ENCODE measurements at places on chromosomes 4 and X. TPM values are rescaled to one million over a fixed set of nuclear protein-coding genes. Genes with fewer than 3 reads are reported as not detected.

Gene TAF7L
- not detected for total RNA-seq

Gene PHKA2
- total RNA-seq = 44.7 TPM

Gene EREG
- total RNA-seq = 422 TPM

Gene CT45A6
- not detected for total RNA-seq

DNA sequence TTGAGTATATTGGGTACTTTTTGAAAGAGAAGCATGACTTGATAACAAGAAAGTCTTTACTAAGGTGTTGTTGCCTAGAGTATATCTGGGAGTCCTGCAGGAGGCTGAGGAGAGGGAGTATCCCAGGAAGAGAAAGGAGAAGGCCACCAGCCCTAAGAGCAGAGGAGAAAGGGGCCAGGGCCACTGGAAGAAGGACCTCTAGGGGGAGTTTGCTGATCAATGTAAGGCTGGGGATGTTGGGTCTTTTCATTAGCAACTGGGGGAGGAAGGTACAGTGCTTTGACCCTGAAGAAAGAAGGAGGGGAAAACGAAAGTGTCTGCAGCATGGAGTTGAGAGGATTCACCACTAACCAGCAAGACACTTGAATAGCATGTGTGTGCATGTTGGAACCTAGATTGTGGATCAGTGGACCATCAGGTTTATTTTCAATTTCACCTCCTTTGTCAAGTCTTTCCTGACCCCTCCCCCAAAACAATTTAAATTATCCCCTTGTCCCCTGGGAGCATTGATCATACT lies 4.5 kb downstream of the SMIM9 start:
- no peak for DNase-seq

GRCh38 chr4:31080887-31081286 lies 360.7 kb downstream of the PCDH7 start:
- no peak for DNase-seq

- DNase-seq = no peak
Observed at GRCh38 chrX:120224388-120224787, 26.2 kb upstream of the ZBTB33 start.

DNA sequence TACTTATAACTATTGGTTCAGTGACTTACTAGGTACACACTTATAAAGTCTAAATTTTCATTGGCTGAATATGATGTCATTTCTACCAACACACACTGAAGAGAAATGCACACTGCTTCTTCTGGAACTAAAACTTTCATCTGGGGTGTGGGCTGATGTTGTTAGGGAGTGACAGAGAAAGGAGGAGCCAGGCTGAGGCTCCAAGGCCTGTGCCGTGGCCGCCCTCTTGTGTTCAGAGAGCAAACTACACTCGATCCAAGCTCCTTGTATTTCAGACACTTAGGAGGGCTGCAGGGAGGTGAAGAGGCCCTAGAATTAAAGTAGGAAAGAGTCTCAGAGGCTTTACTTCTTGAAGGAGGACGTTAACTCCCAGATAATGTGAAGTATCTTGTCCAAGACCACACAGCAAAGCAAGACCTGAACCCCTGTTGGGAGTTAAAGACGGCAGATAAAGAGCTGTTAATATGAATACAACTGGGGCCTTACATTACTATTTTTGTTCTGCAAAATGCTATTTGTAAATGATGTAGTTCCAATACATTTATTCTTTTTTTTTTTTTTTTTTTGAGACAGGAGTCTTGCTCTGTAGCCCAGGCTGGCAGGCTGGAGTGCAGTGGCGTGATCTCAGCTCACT lies 137.5 kb downstream of the AFAP1 start:
- peak; percentile 77 for DNase-seq

DNA sequence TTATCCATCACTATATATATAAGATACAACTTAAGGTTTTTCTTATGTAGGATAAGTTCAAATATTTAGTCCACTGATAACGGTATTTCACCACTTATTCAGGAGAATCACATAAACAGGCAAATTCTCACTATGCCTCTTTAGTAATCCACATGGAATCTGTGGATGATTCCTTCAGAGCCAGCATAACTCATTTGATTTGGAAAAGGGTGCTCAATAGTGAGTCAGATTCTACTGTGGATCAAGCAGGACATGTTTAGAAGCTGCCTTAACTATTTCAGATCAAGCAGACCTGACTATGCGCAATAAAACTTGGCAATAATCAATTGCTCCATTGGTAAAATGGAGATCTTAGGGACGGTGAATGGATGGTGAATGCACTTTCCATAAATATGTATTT lies 184.1 kb downstream of the CBR4 start:
- DNase-seq = no peak

DNA sequence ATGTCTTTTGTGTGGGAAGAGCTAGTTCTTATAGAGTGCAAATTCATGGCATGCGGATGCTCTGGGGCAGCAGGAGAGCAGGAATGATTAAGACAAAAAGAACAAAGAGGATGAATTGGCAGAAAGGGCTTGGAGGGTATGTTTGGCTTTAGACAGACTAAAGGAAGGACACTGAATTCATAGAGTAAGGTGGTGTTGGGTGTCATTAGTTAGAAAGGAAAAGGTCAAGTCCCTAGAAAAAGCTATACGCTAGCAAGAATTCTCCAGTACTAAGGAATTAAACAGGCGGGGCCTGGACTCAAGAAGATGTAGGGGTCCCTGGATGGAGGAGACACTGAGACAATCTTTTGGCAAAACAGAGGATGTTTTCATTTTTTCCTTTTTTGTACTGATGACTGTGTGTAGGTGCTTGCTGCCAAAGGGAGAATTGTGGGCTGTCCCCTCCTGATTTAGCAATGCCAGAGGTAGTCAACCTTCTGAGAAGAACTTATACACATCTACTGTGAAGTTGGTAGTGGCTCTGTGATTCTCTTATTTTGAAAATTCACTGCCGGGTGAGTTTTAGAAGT lies 391.0 kb downstream of the SPRY1 start:
- no peak for DNase-seq

All from Calu3 (cell line).